ENCODE measurements at places on chromosomes 7 and 10. TPM values are rescaled to one million over a fixed set of nuclear protein-coding genes. Genes with fewer than 3 reads are reported as not detected.

Gene WDFY4
- not detected for polyA plus RNA-seq

Gene GHRHR
- not detected for polyA plus RNA-seq

Gene SPDYE11
- polyA plus RNA-seq = 0.06 TPM

Gene UCN3
- not detected for polyA plus RNA-seq

Gene AZGP1
- polyA plus RNA-seq = not detected

All from AG04450 (cell line).